ENCODE measurements at places on chromosomes 12 and 14.

- DNase-seq: no peak
These were observed 107.1 kb downstream of the SLC6A15 start for GRCh38 chr12:84805474-84805858.

DNA sequence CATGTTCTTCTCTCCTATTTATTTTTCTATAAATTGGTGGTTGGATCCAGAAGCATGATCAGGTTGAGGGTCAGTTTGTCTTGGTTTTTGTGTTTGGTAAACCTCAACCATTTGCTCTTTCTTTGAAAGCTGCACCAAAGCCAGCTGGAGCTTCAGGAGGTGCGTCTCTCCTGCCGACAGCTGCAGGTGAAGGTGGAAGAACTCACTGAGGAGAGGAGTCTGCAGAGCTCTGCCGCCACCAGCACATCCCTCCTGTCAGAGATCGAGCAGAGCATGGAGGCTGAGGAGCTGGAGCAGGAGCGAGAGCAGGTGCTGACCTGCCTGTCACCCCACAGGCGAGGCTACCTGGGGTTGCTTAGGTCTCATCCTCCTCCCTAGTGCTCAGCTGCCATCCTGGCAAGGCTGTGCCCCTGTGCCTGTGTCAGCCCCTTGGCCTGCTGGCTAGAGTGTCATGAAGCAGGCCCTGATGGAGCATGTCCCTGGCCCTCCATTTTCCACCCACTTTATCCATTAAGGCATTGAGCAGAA lies 45.0 kb downstream of the RAB35 start:
- DNase-seq: no peak

- DNase-seq: no peak
These were observed 14.9 kb downstream of the SLC7A7 start for GRCh38 chr14:22800346-22800745.

- no peak for DNase-seq
These were observed 141.9 kb downstream of the ANO6 start for GRCh38 chr12:45357539-45358417.

DNA sequence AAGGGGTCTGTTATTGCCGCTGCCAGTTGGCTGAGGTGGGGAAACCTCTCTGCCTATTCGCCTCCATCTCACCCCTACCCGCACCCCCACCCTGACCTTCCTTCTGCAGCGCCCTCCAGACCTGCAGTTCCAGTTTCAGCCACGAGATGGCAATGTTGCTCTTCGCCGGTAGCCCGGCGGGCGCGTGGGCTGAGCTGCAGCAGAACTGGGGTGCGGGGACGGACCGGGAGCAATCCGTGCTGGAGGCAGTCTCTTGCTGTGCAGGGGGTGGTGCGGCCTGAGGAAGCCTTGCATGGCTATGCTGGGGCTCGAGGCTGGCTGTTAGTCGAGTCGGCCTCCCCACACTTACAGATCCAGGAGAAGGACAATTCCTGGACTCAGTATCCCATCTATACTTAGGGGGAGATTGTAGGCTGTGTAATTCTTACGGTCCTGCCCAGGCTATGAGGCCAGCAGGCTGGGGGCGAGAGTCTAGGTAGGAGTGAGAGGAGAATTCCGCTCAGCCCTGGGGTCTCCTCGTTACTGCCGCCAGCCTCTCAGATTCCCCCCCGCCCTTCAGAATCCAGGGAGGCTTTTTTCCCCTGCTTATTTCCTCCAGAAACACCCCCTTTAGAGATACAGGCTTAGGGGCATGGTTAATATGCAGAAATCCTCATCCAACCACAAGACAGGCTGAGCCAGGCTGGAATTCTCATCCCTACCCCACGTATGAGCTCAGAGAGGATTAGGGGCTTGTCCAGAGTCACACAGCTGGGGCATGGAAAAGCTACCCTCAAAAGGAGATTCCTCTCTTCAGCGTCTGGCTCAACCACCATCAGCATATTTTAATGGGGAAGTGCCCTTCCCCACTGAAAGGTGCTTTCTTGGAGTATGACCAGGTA lies 118.2 kb downstream of the AACS start:
- peak; percentile 47 for DNase-seq

DNA sequence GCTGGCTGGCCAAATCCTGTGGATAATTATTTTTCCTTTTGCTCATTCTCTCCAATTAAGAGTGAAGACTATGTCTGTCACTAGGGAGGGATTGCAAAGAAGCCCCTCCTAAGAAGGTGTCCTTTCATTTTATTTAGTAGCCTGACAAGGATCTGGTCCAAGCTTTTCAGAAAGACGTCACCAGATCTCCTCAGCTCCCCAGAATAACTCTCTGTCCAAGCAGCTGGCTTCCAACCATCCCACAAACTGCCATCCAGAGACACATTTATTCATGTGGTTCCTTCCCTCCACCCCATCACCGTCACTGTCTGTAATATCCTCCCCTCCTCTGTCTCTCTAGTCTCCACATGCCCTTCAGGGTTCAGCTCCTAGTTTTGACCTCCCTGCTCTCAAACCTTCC lies 69.9 kb downstream of the PPM1H start:
- DNase-seq: no peak

DNA sequence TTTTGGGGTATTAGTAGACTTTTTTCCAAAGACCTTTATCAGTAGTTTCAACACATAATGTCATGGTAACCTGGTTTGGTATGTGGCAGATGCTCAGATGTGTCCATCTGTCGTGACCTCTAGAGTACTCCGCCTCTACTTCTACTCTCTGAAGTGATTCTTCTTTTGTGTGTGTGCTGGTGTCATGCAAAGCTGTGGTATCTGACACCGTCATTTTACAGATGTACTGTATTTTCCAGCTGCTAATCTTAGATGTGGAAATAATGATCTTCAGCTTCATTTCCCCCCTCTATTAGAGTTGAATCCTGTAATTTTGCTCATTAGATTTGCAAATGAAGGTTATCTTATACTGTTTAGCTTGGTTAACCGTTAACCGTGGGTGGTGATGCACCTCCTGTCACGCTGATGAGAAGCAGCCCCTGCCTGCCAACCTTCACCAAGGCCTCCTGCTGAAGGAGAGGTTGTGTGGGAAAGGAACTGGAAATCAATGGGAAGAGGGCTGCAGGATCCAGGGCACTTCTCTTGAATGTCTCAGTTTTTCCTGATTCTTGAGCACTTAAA lies 222.4 kb upstream of the AMIGO2 start:
- no peak for DNase-seq

- DNase-seq: peak; percentile 7
These were observed at the start of gene ITGA7 for GRCh38 chr12:55707841-55708694. TSS of gene ITGA7 (minus strand) at chr12:55707904. CDS start at chr12:55707682, 222 bp downstream.

GRCh38 chr12:47943623-47944340 lies 19.6 kb upstream of the TMEM106C start:
- DNase-seq: no peak

GRCh38 chr14:31898838-31899528 lies 178.1 kb upstream of the ARHGAP5 start:
- no peak for DNase-seq

GRCh38 chr12:85373045-85373444 lies 93.0 kb downstream of the ALX1 start:
- no peak for DNase-seq

- no peak for DNase-seq
These were observed 98.6 kb downstream of the TNFAIP2 start for GRCh38 chr14:103221781-103222358.

GRCh38 chr14:51727526-51727925 lies 75.8 kb downstream of the FRMD6 start:
- no peak for DNase-seq

- DNase-seq: no peak
These were observed 95.8 kb downstream of the EPS8 start for GRCh38 chr12:15693228-15693911.

DNA sequence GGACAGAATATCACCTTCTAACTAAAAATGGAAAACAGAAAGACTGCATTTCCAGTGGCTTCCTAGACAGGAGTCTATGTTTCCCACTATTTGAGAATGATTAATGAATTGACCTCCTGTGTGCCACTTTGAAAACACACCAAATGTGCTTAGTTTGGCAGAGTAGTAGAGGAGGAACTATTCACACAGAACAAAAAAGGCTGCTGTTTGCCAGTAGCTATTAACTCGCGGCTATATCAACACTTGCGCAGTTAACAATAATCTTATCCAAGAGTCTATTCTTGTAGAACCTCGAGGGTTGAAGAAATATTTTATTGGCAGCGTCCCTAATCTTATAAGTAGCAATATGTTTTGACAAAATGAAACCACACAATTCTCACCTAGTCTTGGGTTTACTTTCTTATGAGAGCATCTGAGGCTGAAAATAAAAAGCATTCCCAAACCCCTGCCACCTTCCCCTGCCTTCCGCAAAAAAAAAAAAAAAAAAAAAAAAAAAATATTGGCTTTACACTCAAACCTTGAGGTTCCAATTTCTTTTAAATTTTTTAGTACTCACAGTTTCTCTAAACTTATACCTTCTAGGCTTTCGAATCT lies 127.3 kb upstream of the FLRT2 start:
- DNase-seq: peak; percentile 15

- no peak for DNase-seq
These were observed 51.9 kb downstream of the PRMT8 start for GRCh38 chr12:3542911-3543310.

- DNase-seq: no peak
These were observed 4.5 kb downstream of the DHH start for GRCh38 chr12:49089821-49090773.

DNA sequence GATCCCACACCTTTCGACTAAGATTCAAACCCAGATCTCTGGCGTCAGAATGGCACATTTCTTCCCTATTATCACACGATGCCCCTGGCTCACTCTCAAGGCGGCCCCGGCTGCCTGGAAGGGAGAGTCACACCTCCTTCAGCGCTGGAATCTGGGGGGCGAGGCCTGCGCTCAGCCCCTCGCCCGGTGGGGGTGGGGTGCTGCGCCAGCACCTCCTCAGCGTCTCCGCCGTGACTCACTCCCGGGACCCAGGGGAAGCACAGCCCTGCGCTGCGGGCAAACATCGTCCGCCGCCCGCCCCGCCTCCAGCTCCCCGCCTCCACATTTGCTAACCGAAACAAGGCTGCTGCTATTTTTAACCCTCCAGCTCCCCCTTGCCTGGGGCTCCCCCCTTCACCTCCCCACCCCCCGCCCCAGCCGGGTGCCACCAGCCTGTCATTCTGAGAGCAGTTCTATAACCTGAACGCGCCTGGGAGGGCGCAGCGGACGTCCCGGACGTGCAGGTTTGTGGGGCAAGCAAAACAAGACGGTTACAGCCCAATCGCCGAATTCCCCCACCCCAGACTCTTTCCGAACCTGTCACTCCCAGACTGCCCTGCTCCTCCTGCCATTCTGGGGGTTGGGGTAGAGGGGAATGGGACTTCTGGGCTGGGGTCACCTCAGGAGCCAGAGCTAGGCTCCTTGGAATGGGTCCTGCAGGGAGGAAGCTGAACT lies 6.7 kb downstream of the HDAC7 start:
- DNase-seq: no peak

DNA sequence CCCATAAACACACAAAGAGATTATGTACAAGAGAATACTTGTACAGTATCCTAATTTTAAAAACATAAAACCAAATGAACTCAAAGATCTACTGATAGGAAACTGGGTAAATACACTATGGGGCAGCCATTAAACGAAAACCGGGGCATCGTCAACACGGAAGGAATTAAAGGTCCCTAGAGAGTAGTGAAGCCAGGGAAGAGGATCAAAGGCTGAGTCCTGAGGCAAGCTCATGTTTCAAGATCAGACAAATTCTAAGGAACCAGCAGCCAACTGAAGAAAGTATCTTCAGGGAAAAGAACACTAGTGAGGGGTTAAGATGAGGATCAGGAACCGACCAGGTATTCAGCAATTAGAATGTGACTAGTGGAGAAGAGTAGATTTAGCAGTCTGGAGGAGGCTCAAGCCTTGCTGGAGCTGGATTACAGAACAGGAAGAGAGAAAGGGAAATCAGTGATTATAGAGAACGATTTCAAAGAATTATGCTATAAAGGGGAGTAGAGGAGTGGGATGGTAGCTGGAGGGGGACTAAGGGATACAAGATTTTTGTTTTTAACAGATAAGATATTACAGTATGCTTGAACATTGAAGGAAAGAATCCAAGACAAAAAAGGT lies 23.7 kb downstream of the SEL1L start:
- DNase-seq: no peak

Measured in NCI-H1092 (cell line).